Activated CD4-positive, alpha-beta T cell treated with anti-CD3 and anti-CD28 coated beads, Interleukin-2, amount 50 U/mL, for 16 hours (primary cell): ENCODE measurements at places on chromosomes 16 and 17.

DNA sequence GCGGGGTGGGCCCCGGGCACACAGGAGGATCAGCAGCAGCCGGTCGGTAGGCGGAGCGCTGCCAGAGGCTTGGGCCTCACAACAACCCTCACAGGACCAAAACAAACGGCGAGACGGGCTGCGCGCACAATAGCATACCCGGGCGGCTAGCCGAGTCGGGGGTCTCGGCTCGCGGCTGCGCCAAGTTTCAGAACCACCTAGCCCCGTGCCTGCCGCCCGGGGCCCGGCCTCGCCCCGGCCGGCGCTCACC lies 732 bp downstream of the ULK2 start:
- peak; percentile 47 for DNase-seq

GRCh38 chr17:51046514-51047384 lies 73.9 kb downstream of the SPAG9 start:
- DNase-seq: no peak

GRCh38 chr17:19707728-19708221 lies 8.6 kb downstream of the SLC47A2 start:
- no peak for DNase-seq

- DNase-seq: no peak
Observed at GRCh38 chr16:84252184-84252583, 12.4 kb upstream of the KCNG4 start.

DNA sequence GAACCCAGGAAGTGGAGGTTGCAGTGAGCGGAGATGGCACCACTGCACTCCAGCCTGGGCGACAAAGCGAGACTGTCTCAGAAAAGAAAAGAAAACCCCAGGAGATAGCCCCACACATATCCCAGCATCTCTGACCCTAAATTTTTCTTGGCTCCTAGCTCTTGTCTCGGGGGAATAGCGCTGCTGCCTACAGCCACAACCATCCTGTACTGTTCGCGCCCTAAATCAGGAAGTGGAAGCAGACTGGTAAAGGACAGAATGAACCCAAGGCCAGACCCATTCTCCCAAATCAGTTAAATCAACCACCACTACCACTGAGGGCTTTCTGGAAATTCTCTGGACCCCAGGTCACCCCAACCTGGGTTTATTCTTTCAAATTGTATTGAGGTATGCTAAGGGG lies 1.7 kb downstream of the CTDNEP1 start:
- DNase-seq: no peak

- no peak for DNase-seq
Observed at GRCh38 chr17:78641243-78641642, 64.0 kb upstream of the DNAH17 start.

GRCh38 chr17:49193513-49194296 lies 16.7 kb downstream of the GNGT2 start:
- DNase-seq: peak; percentile 47

- peak; percentile 62 for DNase-seq
Observed at GRCh38 chr16:71358464-71358998, at the start of gene CALB2. TSS of gene CALB2 (plus strand) at chr16:71358723. CDS start at chr16:71358793, 70 bp downstream.
